Retinal pigment epithelial cell (primary cell): ENCODE measurements at places on chromosomes 1 and 21.

DNA sequence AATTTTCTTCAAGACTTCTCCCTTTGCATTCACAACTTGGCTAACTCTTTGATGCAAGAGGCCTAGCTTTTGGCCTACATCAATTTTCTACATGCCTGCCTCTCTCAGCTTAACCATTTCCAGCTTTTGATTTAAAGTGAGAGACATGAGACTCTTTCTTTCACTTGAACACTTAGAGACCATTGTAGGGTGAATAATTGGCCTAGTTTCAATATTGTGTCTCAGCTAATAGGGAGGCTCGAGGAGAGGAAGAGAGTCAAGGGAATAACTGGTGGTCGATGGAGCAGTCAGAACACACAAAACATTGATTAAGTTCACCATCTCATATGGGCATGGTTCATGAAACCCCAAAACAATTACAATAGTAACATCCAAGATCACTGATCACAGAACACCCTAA lies 225.5 kb downstream of the TPR start:
- DNase-seq = no peak

GRCh38 chr1:150568594-150568966 lies 10.8 kb downstream of the MCL1 start:
- no peak for DNase-seq

- DNase-seq = no peak
These were observed 195.7 kb upstream of the RAB4A start for GRCh38 chr1:229075217-229075616.

GRCh38 chr1:47031059-47031458 lies 7.6 kb downstream of the CYP4X1 start:
- peak; percentile 38 for DNase-seq

- no peak for DNase-seq
These were observed 33.3 kb downstream of the C2CD2 start for GRCh38 chr21:41920476-41920875.

- DNase-seq = no peak
These were observed 313.1 kb downstream of the MATN1 start for GRCh38 chr1:30410153-30410851.

DNA sequence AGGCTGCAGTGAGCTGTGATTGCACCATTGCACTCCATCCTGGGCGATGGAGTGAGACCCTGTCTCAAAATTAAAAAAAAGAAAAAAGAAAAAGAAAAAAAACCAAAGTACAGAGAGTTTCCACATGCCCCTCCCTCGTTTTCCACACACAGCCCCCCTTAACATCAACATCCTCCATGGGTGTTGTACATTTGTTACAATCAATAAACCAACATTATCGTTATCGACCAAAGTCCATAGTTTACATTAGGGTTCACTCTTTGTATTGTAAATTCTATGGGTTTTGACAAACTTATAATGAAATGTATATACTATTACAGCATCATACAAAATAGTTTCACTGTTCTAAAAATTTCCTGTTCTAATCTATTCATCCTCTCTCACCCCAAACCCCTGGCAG lies 15.9 kb upstream of the TINAGL1 start:
- no peak for DNase-seq

DNA sequence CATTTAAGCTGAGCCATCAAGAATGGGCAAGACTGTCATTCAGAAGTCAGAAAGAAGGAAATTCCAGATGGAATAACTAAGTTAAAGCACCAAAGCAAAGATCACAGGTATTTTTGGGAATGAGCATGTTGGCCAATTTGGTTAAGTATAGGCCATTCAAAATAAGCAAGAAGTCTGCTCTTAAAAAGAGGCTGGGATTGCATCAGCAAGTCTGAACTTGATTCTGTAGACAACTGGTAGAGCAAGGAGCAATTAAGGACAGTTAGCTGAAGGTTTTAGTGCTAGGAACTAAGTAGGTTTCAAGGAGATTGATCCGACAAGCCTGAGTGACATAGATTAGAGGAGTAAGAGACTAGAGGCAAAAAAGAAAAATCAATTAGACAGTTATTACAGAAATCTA lies 8.4 kb downstream of the ANKRD45 start:
- DNase-seq = no peak

GRCh38 chr1:76336931-76337371 lies 262.4 kb downstream of the ST6GALNAC3 start:
- no peak for DNase-seq

DNA sequence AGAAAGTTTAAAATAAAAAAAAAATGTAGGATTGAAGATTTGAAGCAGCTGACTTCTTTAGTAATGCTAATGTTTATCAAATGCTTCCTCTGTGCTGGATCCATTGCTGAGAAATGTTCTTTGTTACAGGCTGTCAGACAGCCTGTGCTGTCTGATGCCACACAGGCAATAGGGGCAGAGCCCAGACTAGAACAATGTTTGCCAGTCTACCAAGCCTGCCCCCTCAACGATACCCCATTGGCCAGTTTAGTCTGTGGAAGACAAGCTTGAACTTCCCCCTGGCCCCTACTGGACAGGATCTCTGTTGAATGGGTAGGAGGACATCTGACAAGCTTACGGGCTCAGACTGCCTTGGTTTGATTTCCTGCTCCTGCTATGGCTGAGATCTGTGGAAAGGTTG lies 79.4 kb downstream of the PAPPA2 start:
- DNase-seq = no peak

GRCh38 chr1:188652678-188653077 lies 1823.9 kb downstream of the PLA2G4A start:
- peak; percentile 31 for DNase-seq

GRCh38 chr1:78385744-78386462 lies 104.9 kb upstream of the PTGFR start:
- no peak for DNase-seq

DNA sequence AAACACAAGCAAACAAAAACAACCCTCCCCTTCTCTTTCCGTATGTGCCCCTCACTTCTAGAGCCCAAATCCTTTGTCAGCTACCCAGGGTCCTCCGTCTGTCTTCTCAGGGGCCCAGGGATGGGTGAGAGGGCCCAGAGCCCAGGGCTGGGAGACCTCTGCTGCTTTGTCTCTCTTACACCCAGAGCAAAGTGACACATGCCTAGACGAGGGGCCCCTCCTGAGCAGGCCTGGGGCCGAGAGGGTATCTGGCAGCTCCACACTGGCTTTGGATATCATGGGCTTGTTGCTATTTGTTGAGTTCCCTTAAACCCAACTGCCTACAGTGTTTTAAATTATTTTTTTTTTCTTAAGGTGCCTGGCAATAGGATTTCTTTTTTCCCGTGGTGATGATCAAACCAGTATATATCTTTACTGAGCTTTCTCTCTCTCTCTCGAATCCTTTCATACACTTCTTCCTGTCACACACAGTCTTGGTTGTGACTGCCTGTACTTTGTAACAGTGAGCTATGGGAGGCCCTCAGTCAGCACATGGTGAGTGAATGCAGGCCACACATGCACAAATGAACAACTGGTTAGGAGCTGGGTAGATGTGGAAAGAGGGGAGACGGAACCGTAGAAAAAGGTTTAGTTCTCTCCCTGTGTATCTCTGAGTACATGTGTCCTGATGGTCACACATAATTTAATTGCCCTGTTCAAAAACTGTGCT lies 14.5 kb downstream of the RASSF5 start:
- no peak for DNase-seq

DNA sequence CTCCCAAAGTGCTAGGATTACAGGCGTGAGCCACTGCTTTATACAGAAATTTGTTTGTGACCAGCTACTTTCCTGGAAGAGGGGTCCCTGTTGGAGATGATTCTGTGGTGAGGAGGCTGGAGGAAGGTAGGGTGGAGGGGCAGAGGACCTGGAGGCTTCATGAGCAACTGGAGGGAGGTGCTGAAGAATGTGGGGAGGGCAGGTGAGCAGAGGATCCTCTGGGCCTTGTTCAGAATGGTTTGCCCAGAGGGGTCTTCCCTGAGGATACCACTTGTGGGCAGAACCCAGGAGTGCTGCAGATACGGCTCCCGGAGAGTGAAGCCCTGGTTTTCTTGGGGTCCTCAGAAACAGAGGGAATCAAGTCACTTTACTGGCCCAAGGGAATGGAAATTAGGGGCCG lies 67.2 kb upstream of the WDR26 start:
- DNase-seq = no peak

DNA sequence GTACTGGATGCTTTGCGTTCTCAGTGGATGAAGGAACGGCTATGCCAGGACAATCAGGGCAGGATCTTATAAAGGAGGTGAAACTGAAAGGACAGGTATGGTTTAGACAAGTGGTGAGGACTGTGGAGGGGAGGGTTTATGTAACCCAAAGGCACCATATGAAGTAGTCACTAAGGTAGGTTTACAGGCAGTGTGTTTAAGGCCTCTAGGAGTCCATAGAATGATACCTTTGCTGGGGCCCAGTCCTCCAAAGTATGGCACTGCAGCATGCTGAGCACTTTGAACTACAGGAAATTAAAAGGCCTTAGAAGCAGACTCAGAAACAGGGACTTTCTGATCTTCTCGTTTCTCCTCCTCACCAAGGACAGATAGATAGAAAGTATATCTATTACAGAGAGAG lies 304.7 kb upstream of the USP25 start:
- no peak for DNase-seq

GRCh38 chr1:180899262-180899661 lies 13.4 kb upstream of the KIAA1614 start:
- no peak for DNase-seq

DNA sequence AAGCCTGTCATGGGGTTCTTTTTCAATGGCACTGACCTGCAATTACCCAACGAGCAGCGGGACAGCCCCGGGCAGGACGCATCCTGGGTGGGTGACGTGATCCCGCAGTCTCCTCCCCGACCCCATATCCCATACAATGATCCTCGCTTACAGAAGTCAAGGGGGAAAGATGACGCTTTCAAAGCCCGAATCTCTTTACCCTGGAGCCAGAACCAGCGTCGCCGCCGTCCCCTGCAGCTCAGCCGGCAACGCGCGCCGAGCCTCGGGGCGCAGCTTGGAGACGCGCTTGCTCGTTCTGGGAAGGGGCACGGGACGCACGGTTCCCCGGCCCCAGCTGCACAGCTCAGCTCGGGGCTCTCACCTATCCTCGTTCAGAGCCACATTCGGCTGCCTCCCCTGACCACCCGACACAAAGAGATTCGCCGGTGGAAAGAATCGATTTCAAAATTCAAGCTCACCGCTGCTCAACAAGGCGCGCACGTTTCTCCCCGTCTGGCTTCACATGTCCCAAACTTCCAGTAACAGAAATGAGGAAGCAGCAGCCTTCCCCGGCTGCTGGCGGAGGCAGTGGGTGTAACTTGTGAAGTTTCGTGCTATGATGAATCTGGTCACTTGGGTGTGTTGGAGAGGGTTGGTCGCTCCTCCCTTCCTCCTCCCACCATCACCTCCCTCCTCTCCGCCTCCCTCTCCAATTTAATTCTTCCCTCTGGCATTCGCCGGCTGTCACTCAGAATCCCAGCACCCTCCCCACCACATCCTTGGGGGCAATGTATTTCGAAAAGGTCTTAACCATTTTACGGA lies at the start of gene TIAM1:
TSS of gene TIAM1 (minus strand) at position 582 of the 801 bp plus-strand sequence. CDS start 77,289 bp downstream, outside the sequence.
- DNase-seq = no peak

DNA sequence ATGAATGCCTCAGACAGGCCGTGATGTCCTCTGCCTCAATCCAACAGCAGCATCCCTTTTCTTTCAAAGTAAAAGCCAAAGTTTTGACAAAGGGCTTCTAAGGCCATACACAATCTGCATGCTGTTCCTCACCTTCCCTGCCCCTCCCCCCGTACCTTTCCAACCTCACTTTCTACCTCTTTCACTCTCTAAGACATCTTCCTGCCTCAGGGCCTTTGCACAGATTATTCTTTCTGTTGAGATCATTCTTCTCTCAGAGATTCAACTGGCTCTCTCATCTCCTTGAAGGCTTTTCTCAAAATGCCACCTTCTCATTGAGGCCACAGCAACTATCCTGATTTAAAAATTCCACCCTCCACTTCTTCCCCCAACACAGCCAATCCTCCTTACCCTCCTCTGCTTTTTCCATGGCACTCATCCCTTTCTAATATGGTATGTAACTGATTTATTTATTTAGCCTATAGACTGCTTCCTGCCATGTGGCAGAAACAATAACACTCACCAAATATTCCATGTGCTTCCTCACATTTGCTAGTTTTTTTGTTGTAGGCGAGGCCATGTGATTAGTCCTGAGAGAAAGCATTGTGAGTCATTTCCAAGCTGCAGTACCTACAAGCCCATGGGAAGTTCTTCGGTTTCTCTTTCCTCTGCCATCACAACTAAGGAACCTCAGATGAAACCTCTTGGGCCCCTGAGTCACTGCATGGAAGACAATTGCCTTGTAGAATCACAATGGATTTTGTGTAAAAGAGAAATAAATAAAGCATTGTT lies 58.7 kb upstream of the GADD45A start:
- DNase-seq = peak; percentile 72

GRCh38 chr1:177190308-177190970 lies 19.7 kb downstream of the BRINP2 start:
- DNase-seq = no peak

DNA sequence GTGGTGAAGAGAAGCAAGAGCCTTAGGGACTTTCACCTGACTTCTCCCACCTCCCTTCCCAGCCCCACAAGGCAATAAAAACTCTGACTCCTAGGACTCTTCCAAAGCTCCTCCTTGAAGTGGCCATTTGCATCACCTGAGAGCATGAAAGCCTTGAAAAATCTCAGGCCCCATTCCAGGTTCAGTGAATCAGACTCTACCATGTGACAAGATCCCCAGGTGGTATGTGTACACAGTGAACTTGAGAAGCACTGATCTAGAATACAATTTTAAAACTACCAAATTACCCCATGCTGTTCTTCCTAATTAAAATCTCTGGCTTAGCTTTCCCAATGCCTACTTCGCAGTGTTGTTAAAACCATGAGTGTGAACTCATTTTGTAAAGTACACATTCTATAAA lies 195.1 kb upstream of the SAMSN1 start:
- no peak for DNase-seq

GRCh38 chr1:41639332-41639936 lies 155.0 kb upstream of the EDN2 start:
- peak; percentile 6 for DNase-seq

DNA sequence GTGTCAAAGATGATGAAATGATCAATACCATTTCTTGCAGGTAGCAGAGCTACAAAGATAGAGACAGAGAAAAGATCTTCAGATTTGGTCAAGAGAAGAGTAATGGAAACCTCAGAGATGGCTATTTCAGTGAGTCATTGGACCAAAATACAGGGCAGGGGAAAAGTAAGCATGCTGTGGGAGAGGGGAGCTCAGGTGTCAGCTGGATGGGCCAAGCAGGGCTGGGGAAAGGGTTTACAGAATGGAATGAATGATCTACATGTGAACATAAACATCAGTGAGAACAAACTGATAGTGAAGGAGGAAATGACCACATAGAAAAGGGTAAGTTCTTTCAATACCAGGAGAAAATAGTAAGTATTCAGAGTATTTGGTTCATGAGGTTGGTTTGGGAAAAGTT lies 61.4 kb upstream of the CNN3 start:
- DNase-seq = no peak

DNA sequence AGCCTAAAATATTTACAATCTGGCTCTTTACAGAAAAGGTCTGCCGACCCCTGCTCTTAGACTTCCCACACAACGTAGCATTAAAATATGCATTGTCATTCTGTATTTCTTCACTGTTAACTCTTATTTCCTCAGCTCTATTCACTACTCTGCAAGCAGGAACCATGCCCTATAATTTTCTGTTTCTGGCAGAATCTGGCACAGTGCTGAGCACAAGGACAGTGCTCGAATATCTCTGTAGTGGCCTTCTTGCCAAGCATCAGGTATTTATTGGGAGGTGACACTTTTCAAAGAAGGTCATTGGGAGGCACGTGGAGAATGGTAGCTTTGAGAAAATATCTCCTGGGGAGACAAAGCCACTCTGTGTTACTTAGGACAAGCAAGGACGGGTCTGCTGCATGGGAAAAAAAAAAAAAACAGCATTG lies 77.9 kb downstream of the PSMG1 start:
- DNase-seq = no peak

GRCh38 chr1:125085720-125086591 lies 3901.2 kb downstream of the SRGAP2C start:
- DNase-seq = no peak

GRCh38 chr1:94723894-94724293 lies 96.3 kb upstream of the SLC44A3 start:
- no peak for DNase-seq
